ENCODE measurements at places on chromosomes 1 and 21. TPM values are rescaled to one million over a fixed set of nuclear protein-coding genes. Genes with fewer than 3 reads are reported as not detected.

WNT3A gene
- not detected for total RNA-seq

AMIGO1 gene
- total RNA-seq, result 1.7 TPM

SELE gene
- not detected for total RNA-seq

DIPK1A gene
- total RNA-seq, result 9.0 TPM

CRNN gene
- total RNA-seq, result not detected

CAPN8 gene
- total RNA-seq, result not detected

COA7 gene
- 17.6 TPM for total RNA-seq

F13B gene
- not detected for total RNA-seq

FALEC gene
- not detected for total RNA-seq

NOTCH2NLA gene
- 21.9 TPM for total RNA-seq

MPL gene
- total RNA-seq, result not detected

FAM167B gene
- 0.38 TPM for total RNA-seq

AIRE gene
- total RNA-seq, result not detected

ATP6V1G3 gene
- not detected for total RNA-seq

AXDND1 gene
- 1.5 TPM for total RNA-seq

CD52 gene
- total RNA-seq, result 344 TPM

COL24A1 gene
- total RNA-seq, result not detected

GPR25 gene
- total RNA-seq, result 0.29 TPM

Measured in activated CD8-positive, alpha-beta T cell treated with anti-CD3 and anti-CD28 coated beads for 36 hours (primary cell).